Peyer's patch (tissue), 4 donors: ENCODE measurements at places on chromosomes 6 and 20.
A peak's percentile ranks its signal among the peaks of the same experiment; 100 is the strongest.

- no peak for DNase-seq
These were observed 21.3 kb downstream of the SNAP25 start for GRCh38 chr20:10239954-10240353.

DNA sequence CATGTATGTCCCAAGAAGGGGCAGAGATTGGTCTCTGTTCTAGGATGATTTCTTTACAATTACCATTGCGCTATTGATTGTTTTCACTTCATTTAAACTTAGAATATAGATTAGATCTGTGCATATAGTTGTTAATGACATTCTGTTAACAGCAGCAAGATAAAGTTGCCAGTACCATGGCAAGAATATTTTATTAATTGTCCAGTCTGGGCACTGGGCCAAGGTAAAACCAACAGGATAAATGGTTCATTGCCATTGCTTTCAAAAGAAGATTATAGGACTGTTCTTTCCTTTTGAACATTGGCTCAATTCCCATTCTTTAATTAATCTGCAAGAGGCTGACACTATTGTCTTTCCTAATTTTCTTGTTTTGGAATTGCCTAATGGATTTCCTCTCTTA lies 592.4 kb downstream of the RFPL4B start:
- DNase-seq, result no peak

- no peak for DNase-seq
These were observed 26.5 kb upstream of the SMIM29 start for GRCh38 chr6:34275128-34275804.

DNA sequence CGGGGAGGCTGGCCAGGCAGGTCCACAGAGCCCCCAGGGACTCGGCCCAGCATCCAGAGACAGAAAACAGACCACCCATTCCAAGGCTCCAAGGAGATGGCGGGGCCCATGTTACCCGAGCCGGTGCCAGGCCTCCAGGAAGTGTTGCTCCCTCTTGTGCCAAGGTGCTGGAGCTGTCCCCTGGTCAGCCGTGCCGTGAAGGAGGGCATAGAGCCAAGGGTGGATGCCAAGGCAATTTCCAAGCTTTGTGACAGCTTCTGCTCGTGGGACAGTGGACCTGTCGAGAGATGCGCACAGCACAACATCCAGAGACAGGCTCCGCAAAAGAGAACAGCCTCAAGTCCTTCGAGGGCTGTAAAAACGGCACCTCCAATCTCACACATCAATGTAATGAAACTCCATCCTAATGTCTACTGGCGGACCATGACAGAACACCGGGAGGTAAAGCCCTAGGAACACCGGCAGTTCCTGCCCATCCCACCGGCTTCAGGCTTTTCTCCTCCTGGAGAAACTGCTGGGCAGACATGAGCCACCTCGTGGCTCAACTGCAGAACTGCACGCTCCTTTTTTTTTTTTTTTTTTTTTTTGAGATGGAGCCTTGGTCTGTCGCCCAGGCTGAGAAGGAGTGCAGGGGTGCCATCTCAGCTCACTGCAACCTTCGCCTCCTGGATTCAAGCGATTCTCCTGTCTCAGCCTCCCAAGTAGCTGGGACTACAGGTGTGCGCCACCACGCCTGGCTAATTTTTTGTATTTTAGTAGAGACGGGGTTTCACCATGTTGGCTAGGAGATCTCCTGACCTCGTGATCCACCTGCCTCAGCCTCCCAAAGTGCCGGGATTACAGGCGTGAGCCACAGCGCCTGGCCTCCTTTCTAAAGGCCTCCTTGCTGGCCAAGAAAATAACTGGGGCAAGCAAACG lies 30.9 kb upstream of the AVP start:
- no peak for DNase-seq

DNA sequence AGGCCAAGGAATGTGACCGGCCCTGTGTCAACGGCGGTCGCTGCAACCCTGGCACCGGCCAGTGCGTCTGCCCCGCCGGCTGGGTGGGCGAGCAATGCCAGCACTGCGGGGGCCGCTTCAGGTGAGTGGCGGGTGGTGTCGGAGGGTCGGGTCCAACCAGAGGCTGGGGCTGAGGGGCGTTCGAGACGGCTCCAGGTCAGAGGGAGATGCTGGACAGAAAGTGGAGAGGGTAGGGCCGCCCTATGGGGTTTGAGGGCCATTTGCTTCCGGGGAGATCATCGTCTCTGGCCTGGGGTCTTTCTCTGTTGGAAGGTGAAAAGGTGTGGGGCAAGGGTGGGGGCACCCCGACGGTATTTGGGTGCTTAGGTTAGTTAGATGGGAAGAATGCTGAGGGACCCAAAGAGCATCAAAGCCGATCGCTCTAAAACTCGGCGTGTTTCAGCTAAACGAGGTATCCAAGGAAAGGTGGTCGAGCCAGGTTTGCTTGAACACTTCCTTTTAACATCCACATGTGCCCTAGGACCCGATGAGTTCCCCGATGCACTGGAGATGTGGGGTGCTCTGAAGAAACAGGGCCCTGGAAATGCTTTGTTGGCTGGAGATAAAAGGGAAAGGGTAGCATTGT lies 691 bp downstream of the ATRN start:
- no peak for DNase-seq

DNA sequence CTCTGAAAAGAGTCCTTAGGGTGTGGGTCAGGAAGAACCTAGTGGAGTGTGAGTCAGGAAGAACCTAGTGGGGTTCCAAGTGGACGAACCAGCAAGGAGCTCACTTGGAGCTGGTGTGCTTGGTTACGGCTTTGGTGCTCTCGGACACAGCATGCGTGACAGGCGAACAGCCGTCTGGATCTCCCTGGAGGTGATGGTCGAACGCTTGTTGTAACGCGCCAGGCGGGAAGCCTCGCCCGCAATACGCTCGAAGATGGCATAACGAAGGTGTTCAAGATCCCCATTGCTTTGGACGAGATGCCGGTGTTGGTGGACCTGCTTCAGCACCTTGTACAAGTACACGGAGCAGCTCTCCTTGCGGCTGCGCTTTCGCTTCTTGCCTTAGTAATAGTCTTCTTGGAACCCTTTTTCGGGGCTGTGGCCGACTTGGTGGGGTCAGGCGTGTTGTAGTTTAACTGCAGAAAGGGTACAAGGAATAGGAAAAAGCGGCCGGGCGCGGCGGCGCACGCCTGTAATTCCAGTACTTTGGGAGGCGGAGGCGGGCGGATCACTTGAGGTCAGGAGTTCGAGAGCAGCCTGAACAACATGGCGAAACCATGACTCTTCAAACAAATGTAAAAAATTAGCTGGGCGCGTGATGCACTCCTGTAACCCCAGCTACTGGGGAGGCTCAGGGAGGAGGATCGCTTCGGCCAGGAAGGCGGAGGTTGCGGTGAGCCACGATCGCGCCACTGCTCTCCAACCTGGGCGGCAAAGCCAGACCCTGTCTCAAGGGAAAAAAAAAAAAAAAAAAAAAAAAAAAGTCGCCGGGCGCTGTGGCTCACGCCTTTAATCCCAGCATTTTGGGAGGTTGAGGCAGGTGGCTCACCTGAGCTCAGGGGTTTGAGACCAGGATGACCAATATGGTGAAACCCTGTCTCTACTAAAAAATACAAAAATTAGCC lies 48.0 kb downstream of the OR2B2 start:
- DNase-seq, result peak; percentile 57

GRCh38 chr6:37665304-37665703 lies 32.4 kb downstream of the MDGA1 start:
- no peak for DNase-seq

- no peak for DNase-seq
These were observed 163.0 kb downstream of the OPN5 start for GRCh38 chr6:47944846-47945245.

DNA sequence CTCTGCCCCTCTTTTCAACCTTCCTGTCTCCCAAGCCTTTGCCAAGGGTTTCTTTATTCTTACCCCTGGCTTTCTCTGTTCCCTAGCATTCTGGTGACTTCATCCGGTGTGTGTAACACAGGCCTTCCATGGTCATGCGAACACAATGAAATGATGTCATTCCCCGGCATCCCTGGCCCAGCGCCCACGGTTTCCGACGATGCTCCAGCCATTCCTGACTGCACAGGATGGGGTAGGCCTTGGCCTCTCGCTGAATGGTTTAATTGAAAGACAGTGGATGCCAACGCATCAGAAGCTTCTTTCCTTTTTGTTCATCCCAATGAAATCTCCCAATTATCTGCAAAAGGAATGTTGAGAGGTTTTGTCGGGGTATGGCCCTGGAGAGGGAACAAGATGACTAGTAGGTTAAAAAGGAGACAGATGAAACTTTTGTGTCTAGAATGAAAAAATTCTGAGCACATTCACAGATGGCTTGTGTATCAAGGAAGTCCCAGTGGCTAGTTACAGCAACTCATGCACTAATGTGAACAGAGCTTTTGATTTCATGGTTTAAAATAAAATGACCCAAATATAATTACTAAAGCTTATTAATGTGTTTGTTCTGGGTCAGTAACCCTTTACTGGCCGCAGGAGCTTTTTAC lies 655.0 kb downstream of the QKI start:
- no peak for DNase-seq

GRCh38 chr6:2940010-2940850 lies 31.1 kb downstream of the SERPINB6 start:
- DNase-seq, result no peak

- DNase-seq, result no peak
These were observed 56.9 kb downstream of the PHACTR2 start for GRCh38 chr6:143734641-143735063.

GRCh38 chr20:49470922-49471321 lies 11.5 kb downstream of the KCNB1 start:
- DNase-seq, result no peak

- DNase-seq, result peak; percentile 74
These were observed 62.5 kb downstream of the PYGB start for GRCh38 chr20:25310268-25310920.

- no peak for DNase-seq
These were observed 26.8 kb downstream of the FBXL4 start for GRCh38 chr6:98920904-98921431.

- DNase-seq, result no peak
These were observed 7.2 kb upstream of the KIF25 start for GRCh38 chr6:167990016-167990945.

GRCh38 chr20:58669287-58670006 lies 18.4 kb downstream of the STX16 start:
- DNase-seq, result no peak

GRCh38 chr6:106257195-106257594 lies 68.4 kb downstream of the ATG5 start:
- DNase-seq, result no peak

DNA sequence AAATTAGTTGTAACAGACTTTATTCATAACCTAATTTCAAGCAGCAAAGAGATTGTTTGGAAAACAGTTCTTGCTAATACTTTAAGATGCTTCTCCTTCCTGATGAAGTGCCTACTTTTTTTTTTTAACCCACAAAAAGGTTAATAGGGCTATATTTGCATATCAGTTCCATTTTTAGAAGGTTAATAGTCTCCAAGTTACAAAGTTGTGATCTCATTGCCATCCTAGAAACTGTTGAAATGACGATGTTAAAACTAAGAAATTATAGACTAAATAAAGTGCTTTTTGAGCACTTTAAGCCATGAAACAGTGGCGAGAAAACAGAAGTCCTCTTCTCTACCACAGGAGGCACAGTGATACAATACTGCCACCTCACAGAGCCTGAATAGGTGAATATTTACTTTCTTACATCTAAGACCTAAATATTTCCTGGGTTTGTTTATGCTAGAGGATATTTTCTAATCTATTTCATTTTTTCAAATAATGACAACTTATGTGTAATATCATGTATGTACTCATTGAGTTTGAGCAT lies 5.3 kb downstream of the RNF144B start:
- no peak for DNase-seq

- DNase-seq, result no peak
These were observed 30.2 kb downstream of the C20orf173 start for GRCh38 chr20:35499271-35499670.

DNA sequence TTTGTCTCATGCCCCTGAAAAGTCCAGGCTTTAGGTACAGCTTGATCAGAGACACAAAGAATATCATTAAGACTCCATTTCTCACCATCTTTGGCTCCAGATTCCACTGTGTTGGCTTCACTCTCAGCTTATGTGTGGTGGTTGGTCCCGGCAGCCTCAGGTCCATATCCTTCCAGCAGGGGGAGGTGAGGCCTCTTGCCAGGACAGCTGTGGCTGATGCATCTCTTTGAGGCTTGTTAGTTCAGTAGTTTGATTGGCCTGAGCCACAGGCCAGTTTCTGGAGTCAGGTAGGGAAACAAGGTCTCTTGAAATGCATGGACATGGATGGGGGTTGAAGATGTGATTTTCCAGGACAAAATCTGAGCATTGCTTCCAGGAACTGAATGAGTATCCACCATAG lies 62.4 kb downstream of the JAG1 start:
- DNase-seq, result no peak
